ENCODE measurements at places on chromosomes 5 and 9.

- DNase-seq = no peak
Observed at GRCh38 chr5:120139039-120139438, 325.1 kb upstream of the PRR16 start.

DNA sequence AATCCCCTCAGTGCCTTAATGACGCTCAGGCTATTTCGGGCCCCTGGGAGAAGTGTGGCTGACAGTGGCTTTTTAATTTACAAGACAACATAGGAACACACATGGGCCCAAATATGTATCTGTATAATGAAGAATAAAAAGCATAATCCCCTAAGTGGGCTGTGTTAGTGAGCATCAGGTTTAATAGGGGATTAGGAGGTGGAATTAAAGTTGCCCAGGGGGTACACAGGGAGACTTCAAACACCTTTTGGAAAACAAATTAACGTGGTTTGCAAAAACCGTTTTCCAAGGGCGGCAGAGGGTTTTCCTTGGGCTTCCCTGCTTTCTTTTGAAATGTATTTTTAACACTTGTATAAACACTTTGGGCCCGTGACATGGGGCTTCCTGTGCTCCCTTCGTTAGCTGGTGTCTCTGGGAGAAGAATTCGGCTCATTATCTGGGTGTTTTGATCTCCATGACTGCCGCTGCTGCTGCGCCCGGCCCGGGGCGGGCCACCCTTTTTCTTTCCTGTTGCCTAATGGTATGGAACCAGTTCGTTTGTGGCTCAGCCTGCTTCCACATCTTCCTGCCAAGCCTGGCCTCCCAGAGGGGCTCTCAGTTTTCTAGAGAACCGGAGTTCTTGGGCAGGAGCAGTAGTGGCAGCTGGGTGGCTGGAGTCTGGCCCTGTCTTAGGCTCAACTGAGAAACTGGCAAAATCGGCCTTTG, 173.0 kb downstream of the MACROH2A1 start:
- no peak for DNase-seq

- DNase-seq = no peak
Observed at GRCh38 chr9:116409129-116409528, 255.5 kb downstream of the PAPPA start.

GRCh38 chr5:107700481-107700880, 29.7 kb upstream of the EFNA5 start:
- no peak for DNase-seq

DNA sequence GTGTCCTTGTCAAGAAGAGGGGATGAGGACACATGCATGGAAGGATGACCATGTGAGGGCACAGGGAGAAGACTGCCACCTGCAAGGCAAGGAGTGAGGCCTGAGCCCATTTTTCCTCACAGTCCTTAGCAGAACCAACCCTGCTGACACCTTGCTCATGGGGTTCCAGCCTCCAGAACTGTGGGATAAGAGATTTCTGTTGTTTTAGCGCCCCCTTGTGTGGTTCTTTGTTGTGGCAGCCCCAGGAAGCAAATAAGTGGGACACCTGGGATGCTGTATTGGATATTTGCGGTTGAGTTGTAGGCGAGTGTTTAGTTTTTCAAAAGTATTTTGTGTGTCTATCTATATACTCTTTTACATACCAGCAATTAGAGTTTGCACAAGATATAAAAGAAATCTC, 206.4 kb downstream of the NXNL2 start:
- no peak for DNase-seq

GRCh38 chr5:43353668-43354067, 40.5 kb upstream of the HMGCS1 start:
- DNase-seq = no peak

- no peak for DNase-seq
Observed at GRCh38 chr5:170268884-170269283, 28.7 kb downstream of the LCP2 start.

GRCh38 chr5:63055421-63055820, 476.8 kb downstream of the LRRC70 start:
- no peak for DNase-seq

DNA sequence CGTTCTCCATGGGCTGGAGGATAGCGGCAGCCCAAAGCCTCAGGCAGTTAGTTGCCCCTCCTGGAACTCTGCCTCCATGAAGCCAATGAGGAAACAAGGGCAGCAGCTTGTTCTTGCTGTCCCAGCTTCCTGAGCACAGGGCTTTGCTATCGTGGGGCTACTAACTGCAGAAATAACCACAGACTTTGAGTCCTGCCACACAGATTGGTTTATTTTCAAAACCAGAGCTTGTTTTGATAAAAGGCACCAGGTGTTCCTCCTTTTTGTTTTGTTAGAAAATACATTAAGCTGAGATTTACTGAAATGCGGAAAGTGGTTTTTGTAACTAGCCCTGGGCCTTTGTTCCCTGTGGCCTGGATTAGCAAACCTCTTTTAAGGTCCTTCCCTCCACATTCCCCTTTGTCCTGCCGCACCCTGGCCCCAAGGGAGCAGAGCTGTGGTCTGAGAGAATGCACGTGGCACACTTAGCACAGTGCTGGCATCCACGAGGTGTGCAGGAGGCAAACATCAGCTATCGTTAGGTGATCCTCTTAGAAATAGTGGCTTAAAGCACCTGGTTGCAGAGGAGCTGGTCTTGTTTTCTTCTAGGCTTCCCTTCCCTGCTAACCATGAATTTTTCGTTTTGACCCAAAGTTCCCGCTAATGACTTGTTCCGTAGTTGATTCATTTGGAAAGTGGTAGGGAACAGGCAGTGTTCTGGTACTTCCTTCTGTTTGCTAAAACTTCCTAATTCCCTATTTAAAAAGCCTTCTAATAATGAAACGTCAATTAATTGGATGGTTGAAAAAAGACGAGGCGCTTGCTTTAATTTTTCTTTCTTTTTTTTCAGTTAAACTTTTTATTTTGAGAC, 21.5 kb downstream of the MVB12B start:
- no peak for DNase-seq

- DNase-seq = no peak
Observed at GRCh38 chr5:178399701-178400095, 167.1 kb upstream of the PHYKPL start.

- DNase-seq = no peak
Observed at GRCh38 chr5:2634399-2635176, 116.9 kb downstream of the IRX2 start.

- DNase-seq = no peak
Observed at GRCh38 chr9:9352877-9353481, 1259.8 kb downstream of the PTPRD start.

- DNase-seq = no peak
Observed at GRCh38 chr5:100777680-100778300, 125.3 kb downstream of the ST8SIA4 start.

GRCh38 chr5:157204765-157205164, 24.1 kb downstream of the ITK start:
- DNase-seq = no peak

- DNase-seq = no peak
Observed at GRCh38 chr9:89466451-89467277, 31.2 kb downstream of the SEMA4D start.

DNA sequence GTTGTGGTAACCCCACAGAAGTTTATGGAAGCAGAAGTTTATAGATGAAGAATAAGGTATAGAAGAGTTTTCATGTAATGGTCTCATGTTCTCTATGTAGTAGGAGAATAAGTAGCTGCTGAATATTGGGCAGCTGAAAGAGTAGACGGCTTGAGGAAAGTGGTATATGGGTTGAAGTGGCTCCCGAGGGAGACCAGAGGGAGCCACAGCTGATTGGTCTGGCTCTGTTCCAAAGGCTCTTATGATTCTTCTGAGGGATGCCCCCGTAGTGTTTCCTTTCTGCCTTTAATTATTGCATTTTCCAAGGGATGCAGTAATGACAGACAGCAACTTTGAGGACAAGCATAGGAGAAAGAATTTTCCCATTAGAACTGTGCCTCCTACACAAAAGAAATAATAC, 30.1 kb upstream of the TENT2 start:
- no peak for DNase-seq

DNA sequence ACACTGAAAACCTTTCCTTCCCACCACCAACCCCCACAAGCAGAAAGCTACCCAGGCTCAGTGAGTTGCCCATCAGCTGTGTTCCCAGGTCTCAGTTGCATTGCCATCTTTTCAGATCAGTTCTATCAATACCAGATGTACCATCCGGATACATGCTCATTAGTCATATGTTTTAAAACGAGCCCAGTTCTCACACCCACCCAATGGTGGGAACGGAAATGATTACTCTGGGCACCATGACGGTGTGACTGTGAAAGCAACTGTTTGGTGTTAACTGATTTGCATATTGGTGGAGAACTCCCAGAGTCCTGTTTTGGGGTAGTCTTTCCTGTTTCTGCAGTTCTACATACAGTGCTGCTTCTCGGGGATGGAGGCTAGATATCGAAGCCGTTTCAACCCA, 212.3 kb downstream of the TRIM36 start:
- DNase-seq = no peak

DNA sequence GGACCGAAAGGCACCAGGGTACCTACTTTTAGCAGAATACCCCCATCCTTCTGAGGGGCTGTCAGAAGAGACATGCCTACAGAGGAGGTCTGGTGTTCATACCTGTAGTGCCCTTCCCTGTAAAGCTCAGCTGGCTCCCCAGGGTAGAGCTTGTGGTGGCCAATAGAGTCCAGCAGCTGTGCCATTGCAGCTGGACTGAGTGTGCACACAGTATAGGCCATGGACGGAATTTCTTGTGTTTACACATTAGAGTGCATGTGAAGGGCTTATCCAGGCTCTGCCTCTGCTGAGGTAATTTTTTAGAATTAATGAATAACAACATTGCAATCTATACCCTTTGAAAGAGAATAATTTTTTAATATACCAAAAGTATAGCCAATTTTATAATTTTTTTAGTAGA, 191.0 kb downstream of the ZSWIM6 start:
- no peak for DNase-seq

- DNase-seq = no peak
Observed at GRCh38 chr9:1173211-1173610, 123.1 kb downstream of the DMRT2 start.

GRCh38 chr9:4748612-4749011, 7.6 kb upstream of the AK3 start:
- no peak for DNase-seq

- no peak for DNase-seq
Observed at GRCh38 chr9:121781145-121781548, 129.7 kb downstream of the DAB2IP start.

- no peak for DNase-seq
Observed at GRCh38 chr9:120982836-120983235, 56.2 kb upstream of the TRAF1 start.

GRCh38 chr5:66987126-66987525, 209.5 kb downstream of the CD180 start:
- no peak for DNase-seq

- DNase-seq = no peak
Observed at GRCh38 chr5:44697025-44697424, 111.7 kb upstream of the MRPS30 start.

DNA sequence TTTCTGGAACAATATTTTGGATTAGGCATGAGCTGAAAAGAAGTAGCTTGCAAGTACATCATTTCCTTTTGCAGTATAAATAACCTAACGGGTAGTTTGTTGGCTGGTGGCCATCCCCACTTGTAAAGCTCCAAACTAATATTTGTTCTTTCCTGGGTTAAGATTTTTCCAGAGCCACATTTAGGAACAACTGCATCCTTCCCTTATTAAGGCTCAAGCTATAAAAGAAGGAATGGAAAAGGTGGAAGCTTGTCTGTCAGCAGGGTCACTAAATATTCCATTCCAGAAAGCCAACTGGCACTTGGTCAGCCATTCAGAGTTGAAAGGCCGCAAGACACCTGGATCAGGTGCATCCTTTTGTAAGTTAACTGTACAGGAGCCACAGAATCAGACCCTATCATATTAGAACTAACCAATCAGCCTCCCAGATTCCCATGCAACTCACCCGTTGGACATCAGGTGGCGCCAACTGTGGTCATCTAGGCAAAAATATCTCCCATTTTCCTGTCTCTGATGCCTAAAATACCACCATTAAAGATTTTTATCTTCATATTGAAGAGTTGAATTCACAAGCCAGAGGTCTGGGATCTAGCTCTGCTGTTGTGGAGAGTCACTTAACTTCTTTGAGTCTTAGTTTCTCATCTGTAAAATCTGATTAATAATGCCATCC, 82.9 kb downstream of the PTCD2 start:
- DNase-seq = no peak

DNA sequence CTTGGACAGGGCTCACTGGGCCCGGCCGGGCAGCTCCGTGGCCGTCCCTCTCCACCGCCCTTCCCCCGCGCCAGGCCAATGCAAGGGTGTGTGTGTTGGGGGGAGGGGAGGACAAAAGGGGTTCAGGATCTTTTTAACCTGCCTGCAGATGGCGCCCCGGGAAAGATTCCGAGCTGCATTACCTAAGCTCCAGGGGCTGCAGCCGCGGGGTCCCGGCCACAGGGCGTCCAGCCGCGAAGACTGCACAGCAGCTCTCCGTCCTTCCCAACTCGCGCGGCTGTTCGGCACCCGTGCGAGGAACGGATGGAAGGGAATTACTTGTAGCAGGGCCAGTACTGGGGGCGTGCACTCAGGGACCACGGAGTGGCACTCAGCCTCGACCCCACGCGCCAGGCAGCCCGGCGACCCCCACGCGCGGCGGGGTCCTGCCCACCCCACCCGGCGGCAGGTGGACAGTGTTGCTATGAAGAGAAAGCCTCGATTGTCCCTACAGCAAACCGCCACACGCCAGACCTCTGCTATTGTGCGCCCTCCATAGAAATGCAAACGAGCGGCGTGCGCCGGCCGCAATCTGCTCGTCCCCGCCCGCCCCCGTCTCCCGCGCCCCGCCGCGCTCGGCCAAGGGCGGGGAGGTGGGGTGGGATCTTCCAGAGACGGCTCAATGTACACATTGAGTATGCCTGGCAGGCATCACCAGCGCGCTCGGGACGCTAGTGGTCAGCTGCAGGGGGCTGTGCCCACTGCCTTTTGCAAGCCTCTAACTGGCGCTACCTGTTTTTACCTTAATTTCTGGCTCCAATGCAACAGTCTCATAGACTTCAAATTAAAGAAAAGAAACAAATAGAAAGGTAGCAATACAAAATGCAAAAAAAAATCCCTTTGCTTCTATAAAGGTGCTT, 796 bp upstream of the GADD45G start:
- DNase-seq = peak; percentile 77

GRCh38 chr5:131514316-131515283, 120.4 kb downstream of the RAPGEF6 start:
- no peak for DNase-seq

- no peak for DNase-seq
Observed at GRCh38 chr5:78634229-78634628, 14.3 kb downstream of the LHFPL2 start.

- peak; percentile 79 for DNase-seq
Observed at GRCh38 chr5:72179028-72179815, 71.9 kb downstream of the MAP1B start.

GRCh38 chr5:140869555-140869886, 764 bp downstream of the PCDHA11 start:
- no peak for DNase-seq

All from ovary (tissue), 10 donors.